SK-N-SH (cell line): ENCODE measurements at places on chromosomes 1 and 21. TPM values are rescaled to one million over a fixed set of nuclear protein-coding genes. Genes with fewer than 3 reads are reported as not detected.

GRCh38 chr21:21898801-21899200 is 900.6 kb downstream of the NCAM2 start:
- H3K36me3 ChIP-seq = no peaks in the 10 kb centered on the region
- H3K27ac ChIP-seq = no peak overlapping the region
- H3K27me3 ChIP-seq = no peaks in the 10 kb centered on the region
- DNase-seq = no peak
- no peaks in the 10 kb centered on the region for H3K4me1 ChIP-seq

DNA sequence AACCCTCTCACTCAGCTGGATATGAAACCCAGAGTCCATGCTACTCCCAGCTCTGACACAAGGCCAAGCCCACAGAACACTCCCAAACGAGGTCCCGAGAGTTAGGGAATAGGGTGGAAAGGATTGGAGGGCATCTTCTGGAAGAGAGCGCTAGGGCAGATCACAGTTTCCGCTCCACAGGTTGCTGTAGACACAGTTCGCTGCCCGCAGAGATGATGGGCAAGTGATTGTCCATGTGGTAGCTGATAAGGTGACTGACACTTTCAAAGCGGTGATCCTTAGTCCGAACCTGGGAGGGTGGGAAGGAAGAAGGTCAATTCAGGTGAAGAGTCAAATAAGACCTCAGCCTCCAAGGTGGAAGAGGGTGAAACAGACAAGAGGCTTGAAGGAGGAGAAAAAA is 2.1 kb upstream of the PYGO2 start:
- H3K36me3 ChIP-seq = peaks cover 62% of the 10 kb centered on the region
- H3K27ac ChIP-seq = peak overlapping the region; percentile 5; the same call in 1 of the 2 replicates
- H3K27me3 ChIP-seq = no peaks in the 10 kb centered on the region

GRCh38 chr1:69121723-69122122 is 446.0 kb upstream of the LRRC7 start:
- H3K27ac ChIP-seq = no peak overlapping the region
- no peaks in the 10 kb centered on the region for H3K36me3 ChIP-seq
- no peak overlapping the region for H3K4me3 ChIP-seq

C1QTNF12 gene
- polyA plus RNA-seq = 0.59 TPM in 1 of 2 replicates, not detected in the other

JAM2 gene
- polyA plus RNA-seq = 8.3 and 8.4 TPM in 2 replicates

GRCh38 chr1:9871707-9872425 is 38.2 kb downstream of the CTNNBIP1 start:
- no peaks in the 10 kb centered on the region for H3K27me3 ChIP-seq
- H3K36me3 ChIP-seq = peaks cover 3% of the 10 kb centered on the region
- H3K4me1 ChIP-seq = 0 out of 2 replicates have a peak, but pooled peaks cover 4% of the 10 kb centered on the region
- DNase-seq = no peak
- no peak overlapping the region for H3K27ac ChIP-seq

DNA sequence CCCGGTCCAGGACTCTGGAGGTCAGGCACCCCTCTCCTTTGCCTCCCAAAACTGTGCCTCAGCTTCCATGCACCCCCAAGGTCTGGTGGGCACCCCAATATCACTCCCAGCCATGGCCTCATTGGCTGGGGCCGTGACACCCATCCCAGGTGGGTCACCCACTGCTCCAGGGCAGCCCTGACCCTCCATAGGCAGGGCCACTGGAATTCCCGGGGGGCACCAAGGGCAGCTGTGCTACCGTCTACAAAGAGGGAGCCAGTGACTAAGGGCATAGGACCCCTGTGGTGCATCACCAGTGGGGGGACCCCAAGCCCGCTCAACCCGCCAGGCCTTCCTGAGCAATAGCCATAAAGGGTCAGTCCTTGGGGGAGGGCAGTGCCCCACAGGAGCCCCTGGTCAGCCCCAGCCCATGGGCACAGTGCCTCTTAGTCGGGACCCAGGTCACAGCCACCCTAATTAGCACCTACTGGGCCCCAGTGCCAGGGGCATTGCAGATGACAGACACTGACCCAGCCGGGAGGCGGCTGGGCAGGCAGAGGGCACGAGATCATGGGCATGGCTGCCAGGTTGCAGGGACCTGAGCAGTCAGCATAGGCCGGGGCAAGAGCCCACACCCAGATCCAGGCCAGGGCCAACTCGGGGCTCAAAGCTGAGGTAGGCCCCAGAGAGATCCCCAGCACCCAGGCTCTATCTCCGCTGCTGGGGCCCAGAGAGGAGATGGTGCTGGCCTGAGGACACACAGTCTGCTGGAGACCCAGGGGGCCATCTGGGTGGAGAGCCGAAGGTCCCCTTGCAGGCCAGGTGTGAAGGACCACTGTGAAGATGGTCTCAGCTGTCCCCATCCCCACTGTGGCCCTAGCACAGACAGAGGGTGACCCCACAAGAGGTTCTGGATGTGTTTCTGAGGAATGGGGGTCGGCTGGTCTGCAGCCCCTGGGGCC is 19.0 kb upstream of the ARF1 start:
- no peak overlapping the region for H3K27ac ChIP-seq
- no peak for DNase-seq
- H3K4me3 ChIP-seq = no peak overlapping the region

HTR6 gene
- 0.05 and 0.10 TPM in 2 replicates for polyA plus RNA-seq

CR1L gene
- polyA plus RNA-seq = not detected in 2 replicates

GRCh38 chr1:118137900-118138299 is 47.1 kb downstream of the SPAG17 start:
- no peaks in the 10 kb centered on the region; the same call in 1 of the 2 replicates for H3K27me3 ChIP-seq
- DNase-seq = no peak
- no peak overlapping the region for H3K4me3 ChIP-seq
- H3K4me1 ChIP-seq = no peaks in the 10 kb centered on the region

DNA sequence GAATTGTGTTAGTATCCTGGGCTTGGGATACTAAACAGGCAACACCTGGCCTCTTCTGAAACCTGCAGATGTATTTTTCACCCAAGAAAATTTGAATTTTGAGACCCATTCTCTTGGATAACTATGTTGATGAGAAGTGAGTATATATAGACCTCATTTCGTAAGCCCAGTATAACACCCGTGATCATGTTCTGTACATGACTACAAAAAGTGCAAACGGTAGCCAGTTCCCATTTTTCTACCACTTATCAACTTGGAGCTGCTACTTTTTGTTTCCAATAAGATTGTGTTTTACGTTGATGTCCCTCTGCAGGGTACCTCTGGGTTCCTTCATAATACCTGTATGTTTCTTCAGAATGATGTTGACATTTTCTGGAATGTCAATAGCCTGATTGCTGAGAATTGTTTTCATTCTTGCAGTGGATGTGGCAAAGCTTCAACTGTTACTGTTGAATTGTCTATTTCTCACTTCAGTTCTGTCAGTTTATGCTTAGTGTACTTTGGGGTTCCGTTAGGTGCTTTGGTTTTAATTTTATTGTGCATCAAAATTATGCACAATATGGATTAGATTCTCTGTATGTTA is 48.1 kb downstream of the ZFYVE9 start:
- no peaks in the 10 kb centered on the region for H3K27me3 ChIP-seq
- no peak overlapping the region for H3K27ac ChIP-seq
- no peak for DNase-seq
- H3K4me3 ChIP-seq = no peak overlapping the region
- H3K36me3 ChIP-seq = no peaks in the 10 kb centered on the region

GRCh38 chr1:180261524-180262155 is 31.6 kb downstream of the LHX4 start:
- DNase-seq = no peak
- H3K36me3 ChIP-seq = no peaks in the 10 kb centered on the region
- H3K4me3 ChIP-seq = no peak overlapping the region
- no peak overlapping the region for H3K27ac ChIP-seq
- no peaks in the 10 kb centered on the region for H3K4me1 ChIP-seq
- H3K27me3 ChIP-seq = no peaks in the 10 kb centered on the region

DNA sequence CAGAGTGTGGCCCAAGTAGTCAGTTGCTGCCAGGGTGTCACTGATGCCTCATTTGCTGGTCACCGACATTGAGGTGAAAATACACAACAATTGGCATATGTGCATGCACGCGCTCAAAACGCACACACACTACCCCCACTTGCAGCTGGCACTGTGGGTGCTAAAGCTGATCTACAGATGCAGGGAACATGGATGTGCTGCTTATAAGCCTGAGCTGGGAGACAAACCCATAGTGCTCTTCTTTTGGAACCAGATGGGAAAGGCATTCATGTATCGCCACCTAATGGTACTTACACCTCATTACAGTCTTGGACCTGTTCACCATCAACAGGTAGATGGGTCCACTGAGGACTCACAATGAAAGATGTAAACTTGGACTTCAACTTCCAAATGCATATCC is 70.3 kb upstream of the CAMK1G start:
- no peaks in the 10 kb centered on the region for H3K27me3 ChIP-seq
- no peaks in the 10 kb centered on the region for H3K4me1 ChIP-seq
- H3K27ac ChIP-seq = no peak overlapping the region
- DNase-seq = peak; percentile 49
- H3K36me3 ChIP-seq = no peaks in the 10 kb centered on the region

DNA sequence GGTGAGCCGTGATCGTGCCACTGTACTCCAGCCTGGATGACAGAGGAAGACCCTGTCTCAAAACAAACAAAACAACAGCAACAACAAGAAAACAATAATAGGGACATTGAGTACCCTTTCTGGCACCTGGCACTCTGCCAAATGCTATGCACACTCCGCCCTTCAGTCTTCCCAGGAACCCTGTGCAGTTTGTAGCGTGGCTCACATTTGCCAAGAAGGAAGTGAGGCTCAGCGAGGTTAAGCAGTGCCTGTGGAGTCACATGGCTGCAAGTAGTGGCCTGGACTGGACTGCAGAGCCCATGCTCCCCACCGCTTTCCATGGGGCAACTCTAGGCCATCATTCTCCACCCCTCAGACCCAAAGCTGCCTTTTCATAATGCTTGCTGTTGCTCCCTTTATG is 5.3 kb upstream of the EVA1B start:
- no peak for DNase-seq
- no peak overlapping the region for H3K27ac ChIP-seq
- 0 out of 2 replicates have a peak, but pooled peaks cover 8% of the 10 kb centered on the region for H3K4me1 ChIP-seq
- no peaks in the 10 kb centered on the region for H3K27me3 ChIP-seq
- H3K36me3 ChIP-seq = no peaks in the 10 kb centered on the region

DNA sequence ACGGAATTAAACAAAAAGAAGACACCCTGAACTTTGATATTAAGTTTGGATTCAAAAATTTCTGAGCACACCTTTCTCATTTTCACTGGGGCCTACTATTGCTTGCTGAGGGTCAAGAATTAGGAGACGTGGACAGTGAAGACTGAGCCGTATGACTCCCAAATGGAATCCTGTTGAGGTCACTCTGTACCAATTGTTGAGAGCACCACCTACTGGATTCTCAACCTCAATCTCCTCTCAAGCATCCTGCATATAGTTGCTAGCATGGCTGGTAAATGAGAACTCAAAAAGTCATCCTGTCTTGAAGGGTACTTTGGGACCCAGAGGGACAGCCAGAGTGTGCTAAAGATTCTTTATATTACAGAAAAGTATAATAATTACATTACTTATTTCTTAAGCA is 20.2 kb upstream of the MTR start:
- H3K36me3 ChIP-seq = no peaks in the 10 kb centered on the region
- no peak overlapping the region for H3K27ac ChIP-seq
- no peak overlapping the region for H3K4me3 ChIP-seq
- no peaks in the 10 kb centered on the region for H3K4me1 ChIP-seq

DNA sequence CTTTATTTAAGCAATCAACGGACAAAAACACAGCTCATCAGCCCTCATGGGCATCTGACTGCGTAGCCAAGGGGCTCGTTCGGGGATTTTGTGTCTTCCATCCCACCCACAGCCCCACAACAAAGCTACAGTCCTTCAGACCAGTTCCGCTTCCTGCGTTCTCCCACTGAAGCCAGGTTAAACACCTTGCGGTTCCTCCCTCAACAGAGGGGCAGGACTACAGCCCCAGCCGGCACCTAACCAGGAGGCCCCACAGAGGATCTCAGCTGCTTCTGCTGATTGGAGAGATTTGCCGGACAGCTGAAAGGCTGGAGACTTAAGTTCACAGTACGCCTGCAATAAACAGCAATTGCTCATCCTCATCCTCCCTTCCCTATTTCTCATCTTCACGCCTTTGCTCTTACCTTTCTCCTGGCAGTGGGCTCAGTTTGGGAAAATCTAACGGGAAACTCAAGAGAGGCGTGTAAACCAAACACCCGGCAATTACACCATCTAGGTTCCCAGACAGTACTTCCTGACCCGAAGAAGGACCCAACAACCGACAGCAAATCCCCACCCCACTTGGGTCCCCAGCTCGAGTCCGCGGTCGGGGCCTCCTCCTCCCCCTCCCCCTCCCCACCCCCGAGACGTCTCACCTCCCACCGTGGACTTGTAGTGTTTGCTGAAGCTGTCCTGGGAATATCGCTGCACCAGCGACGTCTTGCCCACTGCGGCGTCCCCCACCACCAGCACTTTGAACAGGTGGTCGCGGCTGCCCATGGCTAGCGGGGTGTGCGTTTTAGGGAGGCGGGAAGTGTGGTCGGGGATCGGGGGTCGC is 876 bp downstream of the RAB29 start:
- H3K4me1 ChIP-seq = peaks cover 6% of the 10 kb centered on the region; the same call in 1 of the 2 replicates
- peak; percentile 45 for DNase-seq
- H3K27me3 ChIP-seq = no peaks in the 10 kb centered on the region; the same call in 1 of the 2 replicates
- no peak overlapping the region for H3K27ac ChIP-seq

DNA sequence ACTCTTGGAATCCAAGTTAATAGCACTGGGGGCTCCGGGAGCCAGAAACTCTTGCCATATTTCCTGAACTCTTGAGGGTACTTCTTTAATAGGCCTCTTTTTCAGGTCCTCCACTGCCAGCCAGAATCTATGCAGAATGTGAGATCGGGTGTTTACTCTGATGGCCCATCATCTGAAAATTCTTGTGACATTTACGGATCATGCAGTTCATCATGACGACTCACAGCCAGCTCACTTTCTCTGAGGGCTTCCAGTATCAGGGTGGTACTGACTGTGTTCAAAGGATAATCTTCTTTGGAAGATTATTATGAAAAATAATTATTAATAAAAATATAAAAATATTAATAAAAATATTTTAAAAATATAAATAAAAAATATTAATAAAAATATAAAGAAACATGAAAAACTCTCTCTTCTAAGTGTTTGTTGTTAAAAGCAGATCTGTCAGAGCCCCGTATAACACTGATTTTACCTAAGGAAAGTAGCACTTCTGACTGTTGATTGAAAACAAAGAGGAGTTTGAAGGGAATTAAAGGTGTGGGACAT is 194.3 kb upstream of the GREM2 start:
- no peaks in the 10 kb centered on the region for H3K36me3 ChIP-seq
- no peak overlapping the region for H3K27ac ChIP-seq
- H3K27me3 ChIP-seq = no peaks in the 10 kb centered on the region
- no peak overlapping the region for H3K4me3 ChIP-seq

DNA sequence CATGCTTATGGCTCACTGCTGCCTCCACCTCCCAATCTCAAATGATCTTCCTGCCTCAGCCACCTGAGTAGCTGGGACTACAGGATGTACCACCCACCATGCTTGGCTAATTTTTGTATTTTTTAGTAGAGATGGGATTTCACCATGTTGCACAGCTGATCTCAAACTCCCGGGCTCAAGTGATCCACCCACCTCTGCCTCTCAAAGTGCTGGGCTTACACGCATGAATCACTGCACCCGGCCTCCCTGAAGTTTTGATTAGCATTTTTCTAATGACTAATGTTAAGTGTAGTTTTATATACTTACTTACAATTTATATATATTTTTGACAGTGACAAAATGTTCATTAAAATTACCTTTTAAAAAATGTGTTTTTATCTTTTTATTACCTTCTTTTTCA is 41.1 kb downstream of the ZNF678 start:
- H3K27me3 ChIP-seq = no peaks in the 10 kb centered on the region
- no peaks in the 10 kb centered on the region; the same call in 1 of the 2 replicates for H3K36me3 ChIP-seq
- no peak for DNase-seq
